H1 (cell line): ENCODE measurements at places on chromosomes 5 and 9. TPM values are rescaled to one million over a fixed set of nuclear protein-coding genes. Genes with fewer than 3 reads are reported as not detected.

GRCh38 chr9:38180656-38181055 is 111.6 kb upstream of the SHB start:
- no peaks in the 10 kb centered on the region for H3K36me3 ChIP-seq
- H3K27ac ChIP-seq = no peak overlapping the region
- H3K27me3 ChIP-seq = no peaks in the 10 kb centered on the region
- no peak for DNase-seq
- no peak overlapping the region for H3K4me3 ChIP-seq

DNA sequence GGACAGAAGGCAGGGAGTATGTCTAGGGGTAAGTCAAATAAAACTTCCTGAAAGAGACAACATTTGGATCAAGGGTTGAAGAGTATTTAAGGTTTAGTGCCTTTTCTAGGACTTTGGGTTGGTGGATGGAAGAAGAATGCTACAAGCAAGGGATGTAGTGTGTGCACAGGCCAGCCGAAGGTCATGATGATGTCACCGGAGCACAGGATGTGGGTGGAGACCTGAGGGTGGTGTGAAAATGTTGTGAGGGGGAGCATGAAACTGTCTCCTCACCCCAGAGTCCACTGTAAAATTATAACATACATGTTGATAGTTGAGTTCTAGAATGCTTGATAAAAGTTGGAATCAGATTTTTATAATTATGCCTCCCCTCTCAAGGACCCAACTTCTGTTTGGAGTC is 553.3 kb upstream of the SGCD start:
- DNase-seq = no peak
- no peak overlapping the region for H3K4me3 ChIP-seq
- H3K27me3 ChIP-seq = no peaks in the 10 kb centered on the region
- no peaks in the 10 kb centered on the region for H3K36me3 ChIP-seq

DNA sequence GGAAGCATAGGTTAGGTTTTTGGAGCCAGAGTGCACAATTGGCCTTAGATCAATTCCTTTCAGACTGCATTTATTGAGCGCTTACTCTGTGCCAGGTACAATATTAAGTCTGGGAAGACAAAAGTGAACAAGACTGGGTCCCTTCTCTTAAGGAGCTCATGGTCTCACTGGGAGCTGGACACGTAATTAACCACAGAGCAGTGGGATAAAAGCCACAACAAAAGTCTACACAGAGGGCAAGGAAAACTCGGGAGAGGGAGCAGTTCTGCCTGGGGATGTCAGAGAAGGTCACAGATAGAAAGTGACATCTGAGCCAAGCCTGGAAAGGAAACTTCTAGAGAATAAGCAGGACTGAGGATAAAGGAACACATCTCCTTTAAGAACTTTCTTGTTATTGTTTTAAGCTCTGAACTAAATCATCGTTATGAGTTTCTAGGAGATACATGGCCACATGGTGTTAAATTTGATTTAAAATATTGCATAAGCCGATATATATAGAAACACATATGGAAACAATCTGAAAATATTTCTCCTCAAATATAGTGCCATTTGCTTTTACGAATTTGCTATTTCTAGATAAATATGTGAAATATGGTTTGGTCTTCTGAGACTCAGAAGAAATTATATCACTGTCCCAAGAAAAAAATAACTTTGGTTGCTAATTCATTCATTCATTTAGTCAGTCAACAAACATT is 40.1 kb upstream of the PDE8B start:
- DNase-seq = no peak
- no peak overlapping the region for H3K27ac ChIP-seq
- H3K4me1 ChIP-seq = peaks cover 6% of the 10 kb centered on the region
- no peaks in the 10 kb centered on the region for H3K36me3 ChIP-seq

GRCh38 chr5:166716856-166717492 is 1574.5 kb upstream of the WWC1 start:
- no peaks in the 10 kb centered on the region for H3K27me3 ChIP-seq
- no peaks in the 10 kb centered on the region; the same call in 1 of the 2 replicates for H3K4me1 ChIP-seq
- H3K4me3 ChIP-seq = no peak overlapping the region
- no peak for DNase-seq

DNA sequence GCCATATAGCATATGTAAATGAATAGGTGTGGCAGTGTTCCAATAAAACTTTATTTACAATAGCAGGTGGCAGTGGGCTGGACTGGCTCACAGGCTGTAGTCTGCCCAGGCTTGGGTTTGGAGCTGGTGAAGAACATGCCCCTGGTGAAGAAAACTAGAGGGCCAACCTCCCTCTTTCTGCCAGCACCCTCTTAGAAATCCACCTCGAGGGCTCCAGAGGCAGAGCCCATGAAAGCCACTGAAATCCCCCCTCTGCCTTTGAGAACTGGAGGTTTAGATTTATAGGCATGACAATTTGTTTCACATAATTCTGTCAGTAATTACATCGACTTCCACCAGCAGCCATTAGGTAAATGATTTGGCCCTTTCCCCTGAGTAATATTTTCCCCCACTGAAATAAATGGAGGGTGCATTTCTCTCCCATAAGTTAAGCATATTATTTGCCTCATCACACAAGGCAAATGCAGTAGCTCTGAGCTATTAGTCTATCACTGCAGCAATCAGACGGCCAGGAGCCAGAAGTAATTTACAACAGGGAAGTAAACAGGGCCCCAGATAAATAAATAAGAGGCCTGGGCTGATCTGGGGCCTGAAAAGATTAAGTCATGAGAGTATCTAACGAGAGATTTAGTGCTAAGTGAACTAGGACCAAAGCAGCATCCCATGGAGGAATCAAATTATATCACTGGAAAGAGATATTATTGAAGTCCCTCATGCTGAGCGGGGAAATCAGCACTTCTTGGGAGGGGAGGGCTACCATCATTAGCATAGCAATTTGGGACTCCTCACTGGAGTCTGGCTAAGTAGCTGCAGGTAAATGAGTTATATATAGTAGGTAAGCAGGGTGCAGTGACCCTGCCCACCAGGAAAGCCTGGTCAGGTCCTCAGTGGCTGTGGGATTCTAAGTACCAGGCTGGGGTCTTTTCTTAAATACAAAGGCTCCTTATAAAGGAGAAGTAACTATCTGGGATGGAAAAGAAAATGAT is 123.9 kb downstream of the SLIT3 start:
- no peak overlapping the region for H3K4me3 ChIP-seq
- H3K4me1 ChIP-seq = no peaks in the 10 kb centered on the region
- H3K27me3 ChIP-seq = no peaks in the 10 kb centered on the region
- no peak for DNase-seq
- H3K36me3 ChIP-seq = no peaks in the 10 kb centered on the region
- no peak overlapping the region for H3K27ac ChIP-seq

- H3K27ac ChIP-seq = no peak overlapping the region
- no peak for DNase-seq
- H3K27me3 ChIP-seq = no peaks in the 10 kb centered on the region
- peaks cover 14% of the 10 kb centered on the region for H3K4me1 ChIP-seq
Measured at GRCh38 chr5:133467826-133468463, 144.4 kb downstream of the FSTL4 start.

- DNase-seq = peak; percentile 56
- H3K4me3 ChIP-seq = no peak overlapping the region
- no peak overlapping the region for H3K27ac ChIP-seq
- H3K36me3 ChIP-seq = peaks cover 4% of the 10 kb centered on the region; the same call in 1 of the 2 replicates
Measured at GRCh38 chr5:32223972-32224609, 50.0 kb upstream of the GOLPH3 start.

DNA sequence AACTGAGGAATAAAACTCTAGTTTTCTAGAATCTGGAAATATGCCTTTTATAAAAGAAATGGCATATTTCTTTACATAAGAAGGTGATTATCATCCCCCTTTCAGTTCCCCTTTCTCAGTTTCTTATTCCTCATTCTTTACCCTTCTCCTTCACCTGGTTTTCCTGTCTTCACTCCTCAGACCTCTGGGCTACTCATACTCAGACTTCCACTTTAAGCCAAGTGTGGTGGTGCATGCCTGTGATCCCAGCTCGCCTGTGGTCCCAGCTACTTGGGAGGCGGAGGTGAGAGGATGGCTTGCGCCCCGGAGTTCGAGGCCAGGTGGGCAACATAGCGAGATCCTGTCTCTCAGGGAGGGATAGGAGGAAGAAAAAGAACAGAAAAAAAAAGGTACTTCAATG is 57.2 kb downstream of the RANBP6 start:
- H3K36me3 ChIP-seq = no peaks in the 10 kb centered on the region
- H3K27ac ChIP-seq = no peak overlapping the region
- no peaks in the 10 kb centered on the region for H3K27me3 ChIP-seq
- no peaks in the 10 kb centered on the region for H3K4me1 ChIP-seq
- no peak for DNase-seq

- DNase-seq = no peak
- no peaks in the 10 kb centered on the region for H3K36me3 ChIP-seq
Measured at GRCh38 chr9:92561374-92562330, 25.9 kb upstream of the ECM2 start.

DNA sequence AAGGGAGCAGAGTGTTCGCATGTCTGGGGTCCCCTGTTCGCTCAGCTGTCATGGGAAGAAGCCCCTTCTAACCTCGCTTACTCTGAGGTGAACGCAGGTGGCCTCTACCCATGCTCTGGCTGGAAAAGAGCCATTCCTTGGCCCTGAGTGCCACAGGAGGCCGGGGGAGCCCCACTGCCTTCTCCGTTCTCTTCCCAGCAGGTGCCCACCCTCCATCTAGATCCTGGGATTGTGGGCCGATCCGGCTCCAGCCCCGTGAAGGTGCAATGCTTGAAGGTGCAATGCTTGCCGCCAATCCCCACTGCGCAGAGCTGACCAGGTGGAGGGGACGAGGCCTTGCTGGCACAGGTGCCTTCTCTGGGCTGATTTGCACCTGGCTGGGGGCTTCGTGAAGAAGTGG is 95.4 kb downstream of the MRPL36 start:
- DNase-seq = peak; percentile 35
- H3K27me3 ChIP-seq = peaks cover 5% of the 10 kb centered on the region; the same call in 1 of the 2 replicates
- no peaks in the 10 kb centered on the region for H3K4me1 ChIP-seq
- H3K36me3 ChIP-seq = no peaks in the 10 kb centered on the region

DNA sequence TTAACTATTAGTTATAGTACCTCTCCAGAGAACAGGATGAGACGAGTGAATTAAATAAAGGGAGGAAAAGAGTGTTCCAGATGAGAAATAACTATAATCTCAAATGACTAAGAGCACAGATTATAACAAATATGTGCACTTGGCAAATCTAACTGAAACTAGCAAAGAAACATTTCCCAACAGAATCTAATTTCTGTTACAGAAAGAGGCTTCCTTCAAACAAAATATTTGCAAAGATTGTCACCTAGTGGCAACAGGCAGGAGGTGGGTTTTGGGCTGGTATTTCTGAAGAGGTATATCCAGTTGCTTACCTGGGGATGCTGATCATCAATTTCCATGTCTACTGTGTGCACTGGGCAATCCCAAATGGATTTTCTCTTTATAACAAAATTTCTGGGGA is 5.6 kb upstream of the SPDL1 start:
- no peaks in the 10 kb centered on the region for H3K27me3 ChIP-seq
- no peak overlapping the region for H3K4me3 ChIP-seq
- H3K27ac ChIP-seq = no peak overlapping the region
- no peaks in the 10 kb centered on the region for H3K36me3 ChIP-seq
- H3K4me1 ChIP-seq = no peaks in the 10 kb centered on the region

Gene C5orf52
- not detected in 2 replicates for total RNA-seq

Gene PCDHGC5
- total RNA-seq = 0.78 and 1.1 TPM in 2 replicates

Gene ARHGEF39
- 17.5 and 18.6 TPM in 2 replicates for total RNA-seq
